Activated CD4-positive, alpha-beta T cell treated with anti-CD3 and anti-CD28 coated beads, Interleukin-2, amount 50 U/mL, for 4 hours (primary cell): ENCODE measurements at places on chromosomes 5 and 9.

DNA sequence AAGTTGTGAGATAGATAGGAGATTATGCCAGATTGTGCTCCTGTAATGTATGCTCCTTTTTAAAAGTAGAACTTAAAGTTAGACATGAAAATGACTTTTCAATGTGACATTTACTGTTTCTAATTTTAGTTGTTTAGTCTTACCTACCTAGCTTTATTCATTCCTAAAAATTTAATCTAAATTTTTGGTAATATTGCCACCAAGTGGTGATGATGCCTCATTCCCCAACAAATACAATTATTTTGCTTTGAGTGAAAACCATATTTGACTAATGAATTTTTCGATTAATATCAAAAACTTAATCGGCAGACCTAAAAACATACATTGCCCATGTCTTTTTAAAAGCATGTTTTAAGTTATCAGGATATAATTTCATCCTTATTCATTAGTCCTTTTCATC is 25.6 kb downstream of the PPWD1 start:
- DNase-seq: no peak

GRCh38 chr5:135822959-135823358 is 11.5 kb upstream of the SLC25A48 start:
- no peak for DNase-seq

- DNase-seq: no peak
These were observed 10.8 kb upstream of the CCDC69 start for GRCh38 chr5:151234476-151235238.

GRCh38 chr5:171523781-171524180 is 104.3 kb downstream of the FGF18 start:
- no peak for DNase-seq

- no peak for DNase-seq
These were observed 31.9 kb downstream of the MORN5 start for GRCh38 chr9:122191584-122191983.

DNA sequence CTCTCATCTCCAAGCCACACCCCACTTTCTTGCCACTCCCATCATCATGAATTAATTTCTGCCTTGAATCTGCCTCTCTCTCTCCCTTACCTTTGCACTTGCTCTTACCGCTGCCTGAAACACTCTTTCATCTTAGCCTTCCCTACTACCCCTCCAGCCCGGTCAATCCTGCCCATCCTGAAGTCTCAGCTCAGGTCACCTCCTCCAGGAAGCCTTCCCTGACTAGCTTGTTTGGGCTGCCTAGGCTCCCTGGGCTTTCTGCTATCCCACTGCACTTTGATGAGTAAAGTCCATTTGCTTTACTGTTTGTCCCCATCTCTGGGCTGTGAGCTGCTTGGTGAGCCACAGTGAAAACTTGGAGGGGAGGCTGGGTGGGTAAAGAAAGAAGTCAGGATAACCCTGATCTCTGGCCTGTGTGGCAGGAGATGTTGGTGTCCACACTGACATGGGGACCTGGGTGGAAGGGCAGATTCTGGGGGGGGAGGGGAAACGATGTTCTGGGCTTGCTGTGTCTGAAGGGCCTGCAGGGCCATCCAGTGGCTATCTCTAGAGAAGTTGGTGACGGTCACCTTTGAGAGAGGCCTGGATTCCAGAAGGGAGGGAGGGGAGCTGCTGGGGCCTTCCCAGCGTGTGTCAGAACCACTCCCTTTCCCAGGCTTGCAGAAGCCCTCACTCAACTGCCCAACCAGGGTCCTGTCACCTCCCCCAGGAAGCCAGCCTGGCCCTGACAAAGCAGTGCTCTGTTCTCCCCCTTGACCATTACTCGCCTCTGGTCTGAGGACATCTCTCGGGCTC is 75.0 kb upstream of the DAB2IP start:
- no peak for DNase-seq

DNA sequence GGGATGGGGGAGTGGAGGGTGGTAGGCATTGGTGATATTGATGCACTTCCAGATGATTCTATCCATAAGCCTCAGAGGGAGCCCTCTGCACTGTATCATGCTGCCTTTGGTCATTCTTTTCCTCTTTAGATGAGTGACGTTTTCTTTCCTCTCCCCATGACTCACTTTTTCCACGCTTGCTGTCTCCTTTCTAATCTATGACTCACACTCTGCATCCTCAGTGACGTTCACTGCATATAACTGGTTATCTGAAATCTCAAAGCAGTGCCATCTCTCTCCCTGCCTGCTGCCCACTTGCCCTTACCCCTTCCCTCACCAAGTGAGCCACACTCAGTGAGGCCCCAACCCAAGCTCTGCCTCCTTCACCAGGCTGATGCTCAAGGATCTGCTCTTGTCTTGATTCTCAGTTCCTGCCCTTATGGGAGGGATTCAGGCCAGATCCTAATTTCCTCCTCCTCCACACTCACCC is 31.6 kb downstream of the PTGS1 start:
- no peak for DNase-seq

- no peak for DNase-seq
These were observed 171.5 kb upstream of the PHYKPL start for GRCh38 chr5:178403956-178404600.

DNA sequence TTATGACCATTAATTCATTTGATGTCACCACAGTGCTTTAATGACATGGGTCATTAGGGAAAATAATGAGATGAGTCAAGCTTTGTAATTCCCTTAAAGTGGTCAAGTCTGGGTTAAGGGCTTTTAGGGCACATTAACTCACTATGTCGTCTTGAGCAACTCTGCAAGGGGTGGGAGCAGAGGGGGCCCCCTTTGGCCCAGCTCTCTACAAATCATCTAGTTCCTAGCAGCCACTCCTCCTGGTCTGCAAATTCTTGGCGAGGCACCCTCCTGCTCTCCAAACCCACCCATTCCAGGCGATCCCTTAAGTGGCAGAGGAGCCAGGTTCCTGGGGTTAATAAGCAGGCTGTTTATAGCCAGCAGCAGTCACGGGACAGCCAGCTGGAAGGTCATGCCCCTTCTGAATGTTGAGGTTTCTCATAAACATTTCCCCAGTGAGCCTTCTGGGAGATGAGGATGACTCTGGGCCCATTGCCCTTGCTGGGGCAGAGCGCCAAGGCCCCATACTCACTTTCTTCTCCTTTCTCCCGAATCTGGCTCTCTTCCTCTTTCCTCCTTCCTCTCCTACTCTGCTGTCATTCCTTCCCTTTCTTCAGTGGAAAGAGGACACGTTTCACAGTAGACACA is 14.3 kb upstream of the GPX3 start:
- DNase-seq: no peak

DNA sequence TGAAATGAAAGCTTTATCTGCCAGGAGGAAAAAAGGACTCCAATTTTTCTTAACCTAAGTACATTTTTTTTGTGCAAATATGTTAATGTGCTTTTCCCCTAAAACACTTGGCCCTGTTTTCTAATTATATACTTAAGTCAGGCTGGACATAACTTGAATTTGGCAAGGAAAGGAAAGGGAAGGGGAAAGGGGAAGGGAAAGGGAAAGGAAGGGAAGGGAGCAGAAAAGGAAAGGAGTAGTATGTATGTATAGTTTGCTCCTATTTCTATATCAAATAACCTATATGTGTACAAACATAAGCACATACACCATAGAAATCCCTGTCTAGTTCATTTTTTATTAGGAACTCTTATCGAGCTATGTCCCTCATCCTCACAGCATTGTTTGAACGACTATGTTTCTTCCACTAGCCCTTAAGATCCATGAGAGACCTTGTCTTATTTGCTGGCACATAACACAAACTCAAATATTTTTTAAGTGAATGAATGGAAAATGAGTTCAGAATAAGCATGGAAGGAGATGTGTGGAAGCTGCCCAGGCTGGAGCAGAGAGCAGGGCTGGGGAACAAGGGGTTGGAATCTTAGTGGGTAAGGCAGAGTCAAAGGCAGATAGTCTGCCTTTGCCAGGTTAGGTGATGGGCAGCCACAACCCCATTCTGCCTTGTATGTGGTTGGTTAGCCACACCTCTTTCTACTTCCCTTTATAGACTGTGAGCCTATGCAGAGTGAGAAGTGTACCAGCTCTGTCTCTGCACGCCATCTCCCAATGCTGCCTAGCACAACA is 70.0 kb downstream of the KLHL3 start:
- DNase-seq: no peak

- no peak for DNase-seq
These were observed 1.0 kb downstream of the HMGCS1 start for GRCh38 chr5:43312076-43312661.
